ENCODE measurements at places on chromosomes 16 and 17.

- DNase-seq = no peak
These were observed 29.4 kb downstream of the ANKFY1 start for GRCh38 chr17:4234401-4234800.

DNA sequence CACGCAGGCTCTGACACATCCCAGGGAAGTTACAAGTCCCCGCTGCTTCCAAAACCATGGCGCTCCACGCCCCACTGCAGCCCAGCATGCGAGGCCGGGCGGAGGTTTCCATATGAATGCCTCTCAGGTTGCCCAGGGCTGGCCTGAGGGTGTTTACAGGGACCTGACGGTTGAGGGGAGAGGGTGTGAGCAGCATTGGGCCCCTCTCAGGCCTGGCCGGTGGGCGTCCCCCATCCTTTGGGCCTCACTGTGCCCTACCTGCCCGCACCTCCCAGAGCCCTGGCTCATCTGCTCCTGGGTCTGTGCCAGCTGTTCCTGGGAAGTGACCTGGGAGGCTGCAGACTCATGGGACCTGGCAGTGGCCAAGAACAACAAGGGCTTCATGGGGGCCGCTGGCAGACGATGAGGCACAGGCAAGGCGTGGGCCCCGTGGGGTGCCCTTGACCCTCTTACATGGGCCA, 173.5 kb downstream of the C16orf95 start:
- DNase-seq = no peak

GRCh38 chr16:11105038-11105903, 150.7 kb downstream of the SOCS1 start:
- peak; percentile 58 for DNase-seq

DNA sequence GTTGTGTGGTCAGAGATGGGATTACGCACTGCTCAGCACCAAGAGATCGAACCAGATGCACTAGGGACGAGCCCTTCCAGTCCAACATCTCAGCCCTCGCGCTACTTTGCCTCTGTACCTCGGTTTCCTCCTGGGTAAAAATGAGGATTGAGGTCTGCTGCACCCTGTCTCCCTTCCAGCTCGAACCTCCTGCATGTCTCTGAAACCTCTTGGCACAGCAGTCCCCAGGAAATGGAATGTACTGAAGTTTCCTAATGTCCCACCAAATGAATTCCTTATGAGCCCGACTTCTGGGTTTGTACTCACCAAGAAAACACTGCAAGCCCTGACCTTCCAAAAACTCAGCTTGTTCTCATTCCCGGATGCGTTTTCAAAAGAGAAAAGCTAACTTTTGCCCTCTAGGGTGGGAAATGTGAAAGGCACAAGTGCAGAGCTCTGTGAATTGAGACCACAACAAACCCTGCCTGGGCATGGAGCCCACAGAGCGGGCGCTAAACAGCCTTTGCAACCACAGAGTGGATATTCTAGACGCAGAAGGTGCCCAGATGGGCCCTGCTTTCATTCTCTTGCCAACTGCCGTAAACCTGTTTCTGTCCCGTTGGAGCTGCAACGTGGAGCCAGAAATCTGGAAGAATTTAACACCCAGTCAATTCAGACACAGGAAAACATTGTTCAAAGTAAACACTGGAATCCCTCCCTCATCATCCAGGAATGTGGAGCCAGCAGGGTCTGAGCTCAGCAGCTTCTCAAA, 10.3 kb downstream of the CDRT4 start:
- peak; percentile 80 for DNase-seq

DNA sequence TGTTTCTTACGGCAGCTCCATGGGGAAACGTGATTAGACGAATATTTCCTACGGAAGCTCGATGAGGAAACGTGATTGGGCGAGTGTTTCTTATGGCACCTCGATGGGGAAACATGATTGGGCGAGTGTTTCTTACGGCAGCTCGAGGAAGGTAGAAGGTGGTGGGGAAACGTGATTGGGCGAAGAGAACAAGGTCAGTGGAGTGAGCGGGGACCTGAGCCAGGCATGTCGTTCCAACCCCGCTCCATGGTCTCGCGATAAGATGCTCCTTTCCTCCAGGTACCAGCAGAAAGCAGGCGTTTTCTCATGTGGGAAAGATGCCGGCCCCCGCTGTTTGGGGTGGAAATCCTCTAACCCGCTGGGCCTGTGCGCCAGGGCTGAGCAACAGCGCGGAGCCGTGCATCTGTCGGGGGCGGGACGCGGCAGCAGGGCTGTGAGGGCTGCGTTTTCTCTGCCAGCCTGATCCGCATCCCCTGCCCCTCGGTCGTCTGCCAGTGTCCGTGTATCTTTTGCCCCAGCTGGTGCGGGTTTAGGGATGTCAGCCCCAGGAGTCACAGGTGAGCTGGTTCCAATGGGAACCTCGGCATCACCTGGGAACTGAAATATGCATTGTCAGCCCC, 25.6 kb upstream of the DOC2B start:
- no peak for DNase-seq

DNA sequence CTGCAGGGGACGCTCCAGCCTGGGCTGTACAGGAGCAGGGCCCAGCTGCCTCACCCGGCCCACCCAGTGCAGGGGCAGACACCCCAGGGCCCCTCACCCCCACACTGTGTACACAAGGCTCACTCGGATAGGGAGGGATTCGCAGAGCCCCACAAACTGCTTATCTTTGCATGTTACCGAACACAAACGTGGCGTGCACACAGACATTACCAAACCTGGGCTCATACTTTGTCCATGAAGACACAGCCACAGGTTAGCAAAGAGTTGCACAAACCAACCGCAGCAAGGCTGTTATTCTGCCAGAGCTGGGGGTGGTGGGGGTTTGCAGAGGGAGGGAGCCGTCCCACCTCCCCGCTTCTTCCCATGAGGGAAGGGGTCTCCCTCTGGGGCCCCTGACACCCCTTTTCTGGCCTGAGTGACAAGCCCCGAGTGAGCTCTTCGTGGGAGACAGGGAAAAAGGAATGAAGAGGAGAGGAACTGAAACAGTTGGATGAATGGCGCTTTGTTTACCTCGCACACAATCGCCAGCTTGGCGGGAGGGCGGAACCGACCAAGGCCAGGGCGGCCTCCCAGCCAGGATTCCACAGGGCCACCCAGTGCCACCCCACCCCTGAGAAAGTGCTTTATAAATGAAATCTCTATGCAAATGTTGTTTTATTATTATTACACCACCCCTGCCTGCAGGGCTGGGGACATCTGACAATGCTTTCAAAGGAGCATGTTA, 434 bp upstream of the CPSF4L start:
- no peak for DNase-seq

GRCh38 chr17:13410874-13411273, 190.9 kb downstream of the HS3ST3A1 start:
- DNase-seq = no peak

- DNase-seq = no peak
These were observed 1.9 kb upstream of the CYBA start for GRCh38 chr16:88652762-88653063.

GRCh38 chr16:21708533-21709115, 44.9 kb downstream of the OTOA start:
- peak; percentile 2 for DNase-seq

DNA sequence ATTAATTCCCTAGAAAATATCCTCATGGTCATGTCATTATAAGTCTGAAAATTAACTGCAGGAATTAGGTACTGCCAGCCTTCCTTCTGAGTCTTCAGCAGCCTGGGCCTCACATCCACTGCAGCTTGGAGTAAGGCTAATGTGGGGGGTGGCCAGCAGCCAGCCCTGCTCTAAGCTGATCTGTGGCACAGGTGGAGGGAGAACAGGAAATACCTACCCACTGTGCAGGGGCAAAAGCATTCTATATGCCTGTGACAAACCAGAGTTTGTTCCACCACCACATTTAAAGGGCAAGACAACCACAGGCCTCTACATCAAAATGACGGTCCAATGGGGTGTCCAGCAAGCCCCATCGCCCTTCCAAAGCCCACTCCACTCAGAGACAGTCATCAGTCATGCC, 9.4 kb downstream of the NPRL3 start:
- no peak for DNase-seq

- no peak for DNase-seq
These were observed 39.2 kb downstream of the TEKT5 start for GRCh38 chr16:10655415-10655977.

DNA sequence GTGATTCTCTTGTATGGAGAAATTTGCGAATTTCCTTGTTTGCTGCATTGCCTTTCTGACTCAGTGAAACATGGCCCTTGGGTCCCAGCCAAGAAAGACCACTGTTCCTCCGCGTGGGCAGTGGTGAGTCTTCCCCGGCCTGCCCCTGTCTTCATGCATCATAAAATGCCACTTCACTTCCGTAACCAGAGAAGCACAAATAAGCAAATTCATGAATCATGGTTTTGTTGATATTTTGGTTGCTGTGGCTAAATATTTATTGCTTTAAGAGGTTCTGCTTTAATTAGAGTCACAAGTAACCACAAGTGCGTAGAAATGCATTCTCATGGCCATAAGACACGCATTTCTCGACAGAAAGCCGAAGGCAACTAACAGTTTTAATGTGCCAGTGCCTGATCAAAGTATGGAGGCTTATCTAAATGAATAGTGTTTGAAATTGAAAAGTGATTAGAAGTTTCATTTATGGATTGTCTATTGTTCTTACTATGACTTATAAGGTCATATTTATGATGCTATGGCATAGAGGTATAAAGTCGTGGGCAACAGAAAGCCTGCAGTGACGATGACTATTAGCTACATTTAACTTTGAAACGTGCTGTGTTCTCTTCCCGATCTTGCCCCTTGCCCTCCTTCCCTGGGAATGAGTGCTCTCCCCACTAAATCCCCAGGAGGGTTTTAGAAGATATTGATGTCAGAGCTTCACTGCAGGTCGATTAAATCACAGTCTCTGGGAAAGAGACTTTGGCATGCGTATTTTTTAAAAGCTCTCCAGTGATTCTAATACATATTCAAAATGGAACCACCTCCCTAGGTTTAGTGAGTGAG, 76.0 kb downstream of the WIPI1 start:
- peak; percentile 42 for DNase-seq

DNA sequence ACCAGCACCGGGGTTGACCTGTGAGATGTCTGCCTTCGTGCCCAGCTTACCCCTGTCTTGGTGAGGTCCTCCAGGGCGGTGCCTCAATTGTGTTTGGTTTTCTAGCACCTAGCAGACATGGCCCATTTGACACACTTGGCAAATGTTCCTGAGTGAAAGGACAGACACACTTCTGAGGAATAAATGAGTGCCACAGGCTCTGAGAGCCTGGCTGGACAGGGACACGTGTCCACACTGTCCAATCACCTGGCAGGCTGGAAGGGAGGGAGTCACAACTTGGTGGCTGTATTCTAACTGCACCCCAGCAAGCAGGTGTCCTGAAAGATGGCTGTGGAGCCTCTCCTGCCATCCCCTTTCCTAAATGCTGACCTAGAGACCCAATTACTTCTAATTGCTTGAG, 7.4 kb downstream of the MAP3K14 start:
- DNase-seq = no peak

DNA sequence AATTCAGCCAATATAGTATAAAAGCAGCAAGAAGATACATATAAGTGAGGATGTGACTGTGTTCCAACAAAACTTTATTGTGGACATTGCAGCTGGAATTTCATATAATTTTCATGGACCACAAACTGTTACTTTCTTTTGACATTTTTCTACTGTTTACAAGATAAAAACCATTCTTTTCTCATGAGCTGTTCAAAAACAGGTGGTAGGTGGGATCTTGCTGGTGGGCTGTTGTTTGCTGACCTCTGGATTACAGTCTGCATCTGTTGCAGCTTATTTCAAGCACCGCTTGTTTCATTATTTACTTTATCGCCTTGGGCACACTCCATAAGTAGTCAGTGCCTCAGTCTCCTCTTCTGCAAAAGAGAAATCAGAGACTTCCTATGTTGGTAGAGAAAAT, 99.5 kb downstream of the CDH13 start:
- DNase-seq = no peak

DNA sequence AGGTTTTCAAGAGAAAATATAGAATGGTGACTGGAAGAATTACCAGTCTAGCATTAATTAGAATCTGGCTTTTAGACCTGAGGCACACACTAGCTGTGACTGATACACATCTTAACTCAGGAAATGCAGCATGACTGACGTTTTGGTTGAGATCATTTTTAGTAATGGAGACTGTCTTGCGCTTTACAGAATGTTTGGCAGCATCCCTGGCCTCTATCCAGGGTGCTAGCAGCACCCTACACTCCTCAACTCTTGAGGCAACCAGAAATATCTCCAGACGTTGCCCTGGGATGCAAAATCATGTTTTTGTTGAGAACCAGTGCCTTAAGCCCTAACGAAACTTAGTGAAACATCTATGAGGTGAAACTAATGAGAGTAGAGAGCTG, 109.0 kb downstream of the HS3ST3A1 start:
- DNase-seq = no peak

GRCh38 chr17:51725185-51725584, 433.3 kb downstream of the CA10 start:
- DNase-seq = no peak

GRCh38 chr17:52136166-52136565, 22.3 kb downstream of the CA10 start:
- no peak for DNase-seq

- DNase-seq = no peak
These were observed 31.4 kb downstream of the B9D1 start for GRCh38 chr17:19331134-19331533.

DNA sequence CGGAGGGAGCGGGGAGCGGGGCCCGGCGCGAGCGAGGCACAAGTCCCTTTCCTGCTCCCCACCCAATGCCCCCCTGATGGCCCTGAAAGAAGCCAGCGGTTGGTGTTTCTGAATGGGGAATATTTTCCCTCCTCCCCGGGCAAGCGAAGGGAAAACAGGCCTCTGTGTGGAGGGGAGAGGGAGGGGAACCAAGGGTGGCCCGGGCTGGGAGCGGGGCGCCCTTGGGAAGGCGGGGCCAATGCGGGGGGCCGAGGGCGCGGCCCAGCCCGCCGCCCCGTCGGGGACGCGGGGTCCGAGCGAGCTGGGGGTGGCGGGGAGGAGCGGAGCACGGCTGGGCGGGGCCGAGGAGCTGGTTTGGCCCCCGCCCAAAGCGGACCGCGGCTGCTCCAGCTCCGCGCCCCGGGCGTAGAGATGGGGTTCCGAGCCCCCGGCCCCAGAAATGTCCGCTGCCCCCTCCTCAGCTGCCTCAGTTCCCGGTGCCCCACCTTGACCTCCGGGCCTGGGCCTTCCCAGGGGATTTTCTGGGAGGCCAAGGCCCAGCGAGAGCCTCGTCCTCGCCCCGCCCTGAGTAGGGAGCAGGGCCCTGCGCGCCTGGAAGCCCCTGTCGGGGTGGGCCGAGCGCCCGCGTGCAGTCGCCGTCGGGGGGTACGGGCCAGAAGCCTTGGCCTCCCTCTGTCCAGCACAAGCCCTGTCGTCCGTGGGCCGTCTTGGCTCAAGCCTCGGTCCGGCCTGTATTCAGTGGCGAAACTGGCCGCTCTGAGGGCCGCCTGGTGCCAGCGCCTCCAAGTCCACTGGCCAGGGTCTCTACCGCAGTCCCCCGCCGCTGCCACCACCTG, 3.9 kb upstream of the HEXIM1 start:
- no peak for DNase-seq

- DNase-seq = no peak
These were observed 29.4 kb downstream of the COG7 start for GRCh38 chr16:23423496-23424049.

DNA sequence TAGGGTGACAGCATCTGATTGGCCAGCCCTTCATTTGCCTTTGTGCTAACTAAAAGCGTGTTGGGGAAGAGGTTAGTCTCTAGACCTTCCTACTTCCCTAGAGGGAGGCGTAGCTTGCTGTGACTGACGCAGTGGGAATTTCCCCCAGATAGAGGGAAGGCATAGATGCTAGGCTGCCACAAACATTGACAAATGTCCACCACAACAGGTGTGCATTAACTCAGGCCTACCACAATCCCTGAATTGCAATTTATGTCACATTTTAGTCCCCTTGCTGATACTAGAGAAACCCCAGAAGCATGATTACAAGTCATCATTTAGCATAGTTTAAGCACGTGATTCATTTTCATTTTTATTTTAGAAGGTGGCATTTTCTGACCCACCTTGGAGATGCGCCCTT, 76.3 kb upstream of the WSB1 start:
- no peak for DNase-seq
